ENCODE measurements at places on chromosomes 3 and 15.

DNA sequence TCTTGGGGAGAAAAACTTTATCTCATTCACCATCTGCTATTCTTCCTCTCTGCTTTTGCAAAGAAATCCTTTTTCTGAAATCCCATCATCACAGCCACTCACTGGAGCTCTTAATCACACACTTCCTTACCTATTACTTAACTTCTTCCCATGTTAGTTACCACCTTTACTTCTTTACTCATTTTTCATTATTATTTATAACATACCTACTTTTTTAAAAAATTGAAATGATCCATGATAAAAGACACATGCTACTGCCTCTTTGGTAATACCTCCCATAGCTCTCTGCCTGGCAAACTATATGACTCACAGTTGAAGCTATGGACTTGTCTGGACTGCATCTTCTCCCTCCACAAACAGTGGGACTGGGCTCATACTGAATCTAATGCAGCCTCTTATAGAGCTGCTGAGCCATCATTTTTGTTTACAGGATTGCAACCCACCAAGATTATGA is 150.3 kb downstream of the TNIK start:
- DNase-seq = no peak

DNA sequence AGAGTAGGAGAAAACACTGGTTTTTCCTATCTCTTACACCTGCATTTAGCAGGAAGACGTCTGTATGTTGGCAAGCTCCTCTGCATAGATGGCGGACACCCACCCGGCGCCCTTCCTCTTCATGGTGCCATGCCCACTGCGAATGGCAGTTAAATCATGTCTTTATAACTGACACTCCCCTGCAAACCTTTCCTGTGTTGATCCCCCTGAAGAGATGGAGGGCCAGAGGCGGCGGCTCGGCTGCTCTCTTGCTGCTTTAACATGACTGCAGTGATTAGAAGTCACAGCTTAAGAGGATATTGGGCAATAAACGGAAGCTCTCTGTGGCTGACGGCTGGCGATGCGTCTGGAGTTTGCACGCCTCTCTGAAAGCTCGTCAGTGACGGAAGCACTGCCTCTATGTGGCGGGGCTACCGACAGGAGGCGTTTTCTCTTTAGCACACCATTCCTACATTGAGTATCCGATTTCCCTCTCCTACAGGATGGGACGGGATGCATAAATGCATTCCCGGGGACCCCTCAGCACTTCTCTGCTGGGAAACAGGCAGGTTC is 25.5 kb upstream of the SNRPA1 start:
- DNase-seq = peak; percentile 11

GRCh38 chr3:160259589-160259988 is 34.4 kb downstream of the C3orf80 start:
- no peak for DNase-seq

GRCh38 chr15:96362755-96363651 is 32.5 kb downstream of the NR2F2 start:
- DNase-seq = no peak

DNA sequence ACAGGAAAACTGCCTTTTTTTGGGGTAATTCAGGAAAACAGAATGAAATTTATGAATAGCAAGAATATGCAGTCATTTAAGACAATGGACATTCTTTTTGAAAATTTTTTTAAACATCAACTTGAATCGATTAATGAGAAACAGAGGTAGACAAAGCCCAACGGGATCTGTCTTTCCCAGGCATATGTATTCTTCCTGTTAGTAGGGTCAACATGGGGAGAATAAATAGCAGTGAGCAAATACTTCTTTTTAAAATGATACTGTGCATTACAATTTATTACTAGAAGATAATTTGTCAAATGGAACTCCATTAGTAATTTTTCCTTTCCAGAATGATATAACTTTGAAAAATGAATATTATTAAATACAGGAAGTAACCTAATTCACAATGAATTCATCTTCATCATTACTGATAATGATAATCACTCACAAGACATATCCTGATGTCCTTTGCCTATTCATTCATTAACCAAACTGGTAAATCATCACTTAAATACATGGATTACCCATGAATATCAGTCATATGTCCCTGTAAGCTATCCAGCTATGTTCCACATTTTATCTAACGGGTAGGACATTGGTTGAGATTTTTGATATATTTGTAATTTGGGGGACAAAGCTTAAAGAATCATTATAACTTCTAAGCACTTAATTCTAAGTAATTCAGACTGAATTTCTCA is 209.2 kb upstream of the CDIN1 start:
- no peak for DNase-seq
